ENCODE measurements at places on chromosomes 11 and 22.
A peak's percentile ranks its signal among the peaks of the same experiment; 100 is the strongest.

DNA sequence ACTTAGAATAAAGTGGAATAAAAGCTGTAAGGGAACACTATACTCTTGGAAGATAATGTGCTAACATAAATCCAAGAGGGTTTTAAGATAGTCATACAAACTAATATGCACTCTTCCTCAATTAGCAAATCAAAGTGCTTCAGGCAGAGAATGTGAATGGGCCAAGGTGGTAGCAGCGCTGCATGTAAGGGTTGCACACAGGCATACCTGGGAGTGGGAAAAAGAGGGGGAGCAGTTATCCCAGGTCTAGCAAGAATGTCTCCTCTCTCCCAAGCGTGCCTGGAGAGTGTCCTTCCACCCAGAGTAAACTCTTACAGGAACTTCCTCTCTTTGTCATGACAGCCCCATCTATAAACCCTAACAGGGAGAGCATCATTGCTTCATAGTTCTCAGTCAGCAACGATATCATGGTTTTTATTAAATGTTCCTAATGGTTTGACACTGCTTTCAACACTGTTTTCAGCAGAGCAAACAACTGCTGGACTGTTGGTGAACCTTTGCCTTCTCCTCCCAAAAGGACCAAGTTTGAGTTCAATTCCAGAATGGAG is 61.6 kb downstream of the SYTL2 start:
- DNase-seq, result no peak

- DNase-seq, result peak; percentile 10
Observed at GRCh38 chr11:94934846-94935245, 38.5 kb downstream of the CWC15 start.

DNA sequence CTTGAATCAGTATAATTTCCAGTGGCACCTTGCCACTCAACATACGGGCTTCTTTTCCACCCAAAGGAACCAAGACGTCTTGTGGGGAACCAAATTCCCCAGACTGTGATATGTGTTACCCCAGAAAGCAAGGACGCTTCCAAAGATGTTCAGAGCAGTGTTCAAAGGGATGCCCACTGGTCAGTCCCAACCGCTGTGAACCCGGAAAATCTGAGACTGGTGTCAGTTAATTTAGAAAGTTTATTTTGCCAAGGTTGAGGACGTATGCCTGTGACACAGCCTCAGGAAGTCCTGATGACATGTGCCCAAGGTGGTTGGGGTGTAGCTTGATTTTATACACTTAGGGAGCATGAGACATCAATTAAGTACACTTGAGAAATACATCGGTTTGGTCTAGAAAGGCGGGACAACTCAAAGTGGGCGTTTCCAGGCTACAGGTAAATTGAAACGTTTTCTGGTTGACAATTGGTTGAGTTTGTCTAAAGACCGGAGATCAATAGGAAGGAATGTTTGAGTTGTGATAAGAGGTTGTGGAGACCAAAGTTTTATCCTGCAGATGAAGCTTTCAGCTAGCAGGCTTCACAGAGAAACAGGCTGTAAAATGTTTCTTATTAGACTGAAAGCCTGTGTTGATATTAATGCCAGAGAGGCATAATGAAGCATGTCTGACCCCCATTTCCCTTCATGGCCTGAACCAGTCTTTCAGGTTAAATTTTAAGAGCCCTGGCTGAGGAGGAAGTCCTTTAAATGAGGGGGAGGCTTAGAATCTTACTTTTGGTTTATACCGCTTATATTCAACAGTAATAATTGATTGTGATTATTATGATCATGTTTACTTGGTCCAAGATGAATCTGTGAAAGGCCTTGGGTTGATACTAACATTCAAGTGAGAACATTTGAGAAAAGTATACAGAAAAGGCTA is 6.8 kb downstream of the APOL3 start:
- DNase-seq, result no peak

DNA sequence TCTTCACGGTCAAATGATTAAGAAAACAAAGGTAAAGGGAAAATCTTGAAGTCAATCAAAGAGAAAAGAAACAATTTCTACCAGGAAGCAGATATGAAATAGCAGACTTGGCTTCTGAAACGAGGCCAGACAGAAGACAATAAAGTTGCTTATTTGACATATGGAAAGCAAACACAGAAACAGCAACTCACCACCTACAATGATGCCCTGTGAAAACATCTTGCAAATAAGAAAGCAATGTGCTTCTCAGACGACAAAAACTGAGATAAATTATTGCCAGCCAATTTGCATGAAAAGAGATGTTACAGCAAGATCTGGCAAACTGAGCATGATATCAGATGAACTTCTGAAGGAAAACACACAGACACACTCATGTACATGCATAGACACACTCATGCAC is 45.9 kb upstream of the CTSC start:
- no peak for DNase-seq

- DNase-seq, result peak; percentile 15
Observed at GRCh38 chr22:21020802-21021429, 6.0 kb downstream of the P2RX6 start.

DNA sequence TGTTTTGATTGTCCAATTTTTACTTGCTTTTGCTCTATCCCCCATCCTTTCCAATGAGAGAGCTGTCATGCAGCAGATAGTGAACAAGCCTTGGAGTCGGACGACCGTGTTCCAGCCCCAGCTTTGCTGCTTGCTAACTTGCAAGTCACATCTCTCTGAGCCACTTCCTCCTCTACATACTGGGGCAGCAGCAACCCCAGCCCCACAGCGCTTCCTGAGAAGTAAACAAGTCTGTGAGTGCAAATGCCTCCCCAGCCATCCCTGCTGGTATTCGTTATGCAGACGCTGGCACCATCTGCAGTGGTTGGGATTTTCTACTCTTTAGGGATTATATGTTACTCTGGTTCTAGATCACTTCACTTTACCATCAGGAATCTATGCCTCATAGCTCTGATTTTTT is 35.0 kb downstream of the TPBGL start:
- no peak for DNase-seq

DNA sequence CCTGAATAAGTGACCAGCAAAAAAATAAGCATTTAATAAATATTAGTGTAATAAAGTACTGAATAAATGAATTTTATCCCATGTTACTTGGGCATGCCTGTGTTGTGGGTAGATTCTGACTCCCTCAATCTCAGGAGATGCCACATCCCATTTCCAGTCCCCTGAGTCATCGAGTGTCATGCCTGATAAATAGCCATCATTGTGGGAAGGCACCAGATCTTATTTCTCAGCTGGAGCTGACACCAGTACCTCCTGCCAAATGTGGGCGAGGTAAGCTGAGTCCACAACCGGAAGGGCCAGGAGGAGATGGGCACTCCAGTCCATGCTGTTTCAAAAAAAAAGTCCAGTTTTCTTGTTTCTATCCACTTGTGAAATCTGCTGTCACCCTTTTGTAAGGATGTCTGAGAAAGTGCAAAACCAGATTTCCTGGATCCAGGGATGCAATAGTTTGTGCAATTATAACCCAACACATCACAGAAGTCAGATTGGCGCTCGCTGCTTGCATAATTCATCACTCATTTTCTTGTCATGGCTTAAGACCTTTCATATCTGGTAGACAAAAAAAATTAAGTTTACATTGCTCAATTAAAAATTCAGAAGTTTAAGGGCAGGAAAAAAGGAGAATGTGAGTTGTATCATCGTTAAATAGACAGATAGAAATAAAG is 311.6 kb downstream of the MIAT start:
- no peak for DNase-seq

GRCh38 chr22:37680191-37680851 is 4.9 kb downstream of the LGALS1 start:
- DNase-seq, result peak; percentile 47

DNA sequence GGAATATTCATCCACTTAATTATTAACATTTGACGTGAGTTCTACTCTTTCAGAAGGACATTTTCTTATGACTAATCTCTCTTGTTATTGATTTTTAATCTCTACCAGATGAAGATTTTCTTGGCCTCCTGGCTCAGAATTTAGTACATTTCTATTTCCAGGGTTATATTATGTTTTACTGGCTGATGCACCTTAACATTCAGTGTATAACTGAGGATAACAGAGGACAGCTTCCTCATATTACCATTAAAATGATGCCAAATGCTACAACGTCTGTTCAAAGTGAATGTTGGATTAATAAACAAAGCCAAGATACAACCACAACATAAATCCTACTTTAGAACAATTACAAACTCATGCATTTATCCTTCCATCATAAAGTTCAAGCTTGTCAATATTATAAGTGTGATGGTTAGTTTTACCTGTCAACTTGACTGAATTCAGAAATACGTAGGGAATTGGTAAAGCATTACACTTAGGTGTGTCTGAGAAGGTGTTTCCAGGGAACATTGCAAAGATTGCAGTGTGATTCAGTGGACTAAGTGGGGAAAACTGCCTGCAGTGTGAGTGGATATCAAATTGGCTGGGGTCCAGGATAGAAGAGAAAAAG is 485.2 kb downstream of the LRRC4C start:
- DNase-seq, result no peak

DNA sequence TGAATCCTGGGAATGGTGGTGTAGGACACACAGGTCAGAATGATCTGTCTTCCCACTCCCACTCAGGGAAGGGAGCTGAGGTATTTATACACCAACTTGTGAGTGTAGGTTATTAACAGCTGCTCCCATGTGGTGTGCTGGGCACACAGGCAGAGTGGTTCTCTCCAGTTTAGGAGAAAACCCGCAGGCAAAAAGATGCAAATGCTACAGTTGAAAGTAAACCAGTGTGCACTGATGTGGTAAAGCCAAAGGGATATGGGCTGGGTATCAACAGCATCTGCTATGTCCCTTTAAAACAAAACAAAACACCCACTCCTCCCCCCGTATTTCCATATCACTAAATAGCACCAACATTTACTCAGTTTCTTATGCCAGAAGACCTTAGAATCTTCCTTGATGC is 75.4 kb upstream of the SYT13 start:
- DNase-seq, result no peak

DNA sequence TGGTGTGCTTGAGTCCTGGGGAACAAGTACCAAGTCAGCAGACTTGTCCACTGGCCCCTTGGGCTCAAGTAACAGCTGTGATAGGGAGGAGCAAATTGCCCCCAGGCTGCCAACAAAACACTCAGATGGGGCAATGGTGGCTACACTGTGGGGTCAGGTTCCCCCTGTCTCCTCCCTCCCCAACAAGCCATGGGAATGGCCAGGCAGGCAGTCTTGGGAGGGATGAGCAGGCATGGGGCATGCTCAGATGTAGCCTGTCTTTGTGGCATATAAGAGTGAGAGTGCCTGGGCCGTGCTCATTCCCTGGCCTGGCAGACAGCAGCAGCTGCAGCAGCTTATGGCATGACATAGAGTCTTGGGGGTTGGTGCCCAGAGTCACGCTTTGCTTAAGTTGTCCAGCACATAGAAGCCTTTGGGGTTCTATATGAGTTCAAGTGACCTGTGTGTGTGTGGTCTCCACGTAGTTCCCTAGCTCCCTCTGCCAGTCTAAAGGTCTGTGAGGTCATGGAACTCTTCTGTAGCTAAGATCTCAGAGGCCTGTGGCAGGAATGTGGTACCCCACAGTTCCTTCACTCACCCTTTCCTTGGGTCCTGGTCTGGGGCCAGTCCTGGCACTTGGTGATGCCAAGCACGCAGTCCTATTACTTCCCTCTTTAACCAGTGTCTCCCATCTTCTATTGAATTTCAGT is 44.7 kb downstream of the BIRC2 start:
- no peak for DNase-seq

DNA sequence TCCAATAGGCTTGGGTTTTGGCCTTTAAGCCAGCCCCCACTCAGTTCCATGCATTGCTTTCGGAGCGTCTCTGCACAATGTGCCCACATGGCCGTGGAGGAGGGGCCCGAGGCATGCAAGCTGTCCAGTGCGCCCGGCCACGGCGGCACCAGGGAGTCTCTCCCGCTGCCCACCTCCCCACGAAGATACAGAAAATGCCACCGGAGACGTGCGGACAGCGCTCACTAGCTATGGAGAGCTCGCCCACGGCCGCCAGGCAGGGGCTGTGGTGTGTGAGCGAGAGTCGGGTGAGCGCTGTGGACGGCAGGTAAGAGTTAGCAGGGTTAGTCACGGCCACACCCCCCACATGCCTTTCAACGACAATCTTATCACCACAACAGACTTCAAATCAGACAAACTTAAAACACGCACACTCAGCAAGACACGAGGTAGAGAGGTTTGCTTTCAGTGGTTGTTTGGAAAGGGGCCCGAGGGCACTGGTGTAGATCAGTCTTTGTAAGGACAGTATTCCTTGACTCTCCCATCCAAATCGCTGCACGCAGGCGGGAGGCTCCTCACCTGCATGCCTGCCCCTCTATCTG is 18.7 kb upstream of the BID start:
- DNase-seq, result no peak

GRCh38 chr11:118436639-118437207 is 431 bp downstream of the KMT2A start:
- DNase-seq, result no peak

DNA sequence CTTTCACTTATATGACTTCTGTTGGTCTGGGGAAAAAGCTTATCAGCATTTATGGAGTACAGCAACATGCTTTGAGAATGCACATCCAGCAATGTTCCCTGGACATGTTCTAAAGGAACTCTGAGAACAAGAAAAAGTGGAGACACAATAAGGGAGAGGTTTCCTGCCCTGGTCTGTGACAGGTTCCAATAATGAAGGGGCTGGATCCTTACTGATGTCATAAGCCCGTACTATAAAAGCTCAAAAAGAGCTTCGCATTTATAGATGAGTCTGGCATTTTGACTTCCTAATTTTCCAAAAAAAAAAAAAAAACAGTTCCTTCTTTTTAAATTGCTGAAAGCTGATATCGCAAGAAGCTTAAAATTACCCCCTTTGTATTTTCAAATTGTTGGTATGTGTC is 129.1 kb downstream of the MPPED2 start:
- no peak for DNase-seq

DNA sequence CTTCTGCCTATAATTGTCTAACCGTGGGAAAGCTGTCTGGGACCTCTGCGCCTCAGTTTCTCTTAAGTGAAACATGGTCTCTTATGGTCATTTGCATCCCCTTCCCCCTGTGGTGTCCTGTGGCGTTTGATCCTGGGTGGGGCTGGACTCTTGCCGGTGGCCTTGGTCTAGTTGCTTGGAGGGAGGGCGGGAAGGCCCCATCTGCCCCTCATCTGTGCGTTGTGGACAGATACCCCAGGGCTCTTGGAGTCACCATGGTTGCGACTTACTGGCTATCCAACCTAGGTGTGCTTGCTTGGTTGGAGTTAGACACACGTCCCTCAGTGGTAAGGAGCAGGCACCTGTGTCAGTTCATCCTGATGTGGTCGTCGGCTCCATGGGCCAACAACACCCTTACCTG is 15.2 kb downstream of the SHANK3 start:
- DNase-seq, result no peak

GRCh38 chr11:123653827-123654565 is 428 bp downstream of the SCN3B start:
- DNase-seq, result peak; percentile 45

DNA sequence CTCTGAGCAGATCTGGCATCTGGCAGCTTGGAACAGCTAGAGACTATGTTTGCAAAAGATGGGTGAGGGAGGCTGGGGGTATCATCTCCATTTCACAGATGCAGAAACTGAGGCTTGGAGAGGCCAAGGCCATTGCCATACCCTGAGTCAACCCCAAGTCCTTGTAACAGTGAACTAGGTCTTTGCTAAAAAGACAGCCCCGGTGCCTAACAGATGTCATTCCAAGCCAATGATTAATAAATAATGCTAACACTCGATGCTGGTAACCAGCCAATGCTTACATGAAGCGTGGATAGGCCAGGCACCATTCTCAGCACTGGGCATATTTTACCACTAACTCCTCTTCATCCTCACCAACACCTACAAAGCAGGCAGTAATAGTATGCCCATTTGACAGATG is 164.0 kb downstream of the MN1 start:
- peak; percentile 44 for DNase-seq

GRCh38 chr22:27727673-27728451 is 73.7 kb downstream of the MN1 start:
- DNase-seq, result peak; percentile 47

- no peak for DNase-seq
Observed at GRCh38 chr11:63564056-63564774, 1.0 kb upstream of the PLAAT2 start.
